ENCODE measurements at places on chromosomes 12 and 14.
A peak's percentile ranks its signal among the peaks of the same experiment; 100 is the strongest.

DNA sequence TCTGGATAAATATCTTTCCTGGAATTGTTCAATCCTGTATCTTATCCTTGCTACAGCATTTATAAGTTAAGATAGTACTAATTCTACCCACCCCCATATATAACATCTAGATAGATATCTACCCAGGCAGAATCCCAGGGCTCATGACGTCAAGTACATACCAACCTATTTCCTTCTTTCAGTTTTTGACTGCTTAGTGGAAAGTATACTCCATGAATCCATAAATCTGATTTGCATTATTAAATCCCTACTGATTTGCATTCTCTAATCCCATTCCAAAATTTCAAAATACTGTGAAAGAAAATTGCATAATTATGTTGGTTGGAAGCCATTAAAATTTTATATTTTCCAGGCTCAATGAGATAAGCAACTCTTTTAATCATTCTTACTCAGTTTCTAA, 111.7 kb downstream of the KITLG start:
- DNase-seq, result no peak

- DNase-seq, result no peak
Measured at GRCh38 chr12:8590842-8591545, 21.7 kb downstream of the AICDA start.

GRCh38 chr12:102960766-102961465, 3.4 kb downstream of the ASCL1 start:
- DNase-seq, result no peak

GRCh38 chr14:32226056-32226455, 23.0 kb upstream of the RNU6-8 start:
- DNase-seq, result no peak

DNA sequence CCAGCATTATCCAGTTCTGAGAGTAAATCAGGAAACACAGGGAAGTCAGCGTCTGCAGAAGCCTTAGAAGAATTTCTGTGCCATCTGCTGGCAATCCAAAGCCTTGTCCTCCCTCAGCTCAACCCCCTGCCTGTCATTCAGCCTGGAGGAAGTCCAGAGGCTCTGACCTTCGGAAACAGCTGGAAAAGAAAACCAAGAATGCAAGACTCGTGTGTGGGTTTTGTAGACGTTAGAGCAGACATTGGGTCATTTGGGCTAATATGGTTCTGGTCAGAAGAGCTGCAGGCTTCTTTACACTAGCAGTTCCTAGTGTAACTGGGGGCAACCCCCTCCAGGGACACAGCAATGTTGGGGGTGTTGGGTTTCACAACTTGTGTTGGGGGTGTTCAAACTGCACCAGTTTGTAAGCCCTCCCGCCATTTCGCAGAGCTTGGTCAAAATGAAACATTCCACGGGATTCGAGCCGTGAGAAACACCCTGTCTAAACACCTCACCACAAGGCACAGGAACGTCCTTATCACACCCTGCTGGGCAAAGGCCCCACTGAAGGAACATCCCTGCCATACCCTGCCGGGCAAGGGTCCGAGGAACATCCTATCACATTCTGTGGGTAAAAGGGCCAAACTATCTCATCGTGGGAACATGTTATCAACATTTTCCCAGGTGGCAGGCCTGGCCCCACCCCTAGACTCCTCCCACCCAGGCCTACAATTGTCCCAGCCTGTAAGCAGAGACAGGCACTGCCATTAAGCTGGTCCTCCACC, 21.0 kb upstream of the SERPINA4 start:
- DNase-seq, result no peak

DNA sequence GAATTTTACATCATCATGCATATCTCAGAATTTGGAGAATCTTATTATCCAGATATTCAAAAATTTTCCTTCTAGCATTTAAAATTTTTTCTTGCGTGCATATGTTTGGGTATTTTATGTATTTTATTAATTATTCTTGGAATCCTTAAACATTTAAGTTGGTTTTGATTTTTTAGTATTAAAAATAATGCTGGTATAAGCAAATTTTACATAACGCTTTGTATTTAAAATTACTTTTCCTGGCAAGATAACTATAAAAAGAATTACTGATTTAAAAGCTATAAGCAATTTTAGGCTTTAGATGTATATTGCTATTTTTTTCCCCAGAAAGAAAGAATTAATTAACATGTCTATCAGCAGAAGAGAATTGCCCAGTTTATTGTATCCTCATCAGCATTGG, 224.6 kb upstream of the STXBP6 start:
- DNase-seq, result no peak

- DNase-seq, result no peak
Measured at GRCh38 chr12:22574921-22575320, 30.6 kb upstream of the C2CD5 start.

GRCh38 chr12:31853520-31853919, 105.7 kb upstream of the RESF1 start:
- no peak for DNase-seq

DNA sequence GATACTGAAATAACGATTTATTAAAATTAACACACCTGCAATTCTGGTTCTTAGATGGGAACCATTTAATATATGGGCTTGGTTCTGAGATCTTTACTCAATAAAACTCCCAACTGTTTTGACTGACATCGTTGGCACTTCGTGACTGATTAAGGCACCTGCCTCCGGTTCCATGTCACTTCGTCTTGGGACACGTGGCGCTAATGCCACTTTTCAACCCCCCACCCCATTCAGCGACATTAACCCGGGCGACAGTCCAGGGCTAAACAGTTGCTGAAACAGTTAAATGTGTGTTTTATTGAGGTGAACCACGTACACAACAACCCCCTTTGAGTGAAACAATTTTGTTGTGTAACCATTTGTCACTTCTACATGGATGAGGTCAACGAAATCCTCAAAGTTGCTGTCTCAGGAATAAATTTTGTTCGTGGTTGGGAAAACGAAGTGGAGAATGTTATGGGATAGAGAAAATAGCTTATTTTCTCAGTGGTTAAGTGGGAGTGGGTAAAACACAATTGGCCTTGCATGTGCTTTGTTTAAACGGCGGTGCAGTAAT, 9.9 kb upstream of the SLC38A2 start:
- no peak for DNase-seq

- DNase-seq, result no peak
Measured at GRCh38 chr14:37991027-37991426, 216.7 kb upstream of the SSTR1 start.

GRCh38 chr12:110916295-110916875, 4.0 kb downstream of the MYL2 start:
- no peak for DNase-seq

DNA sequence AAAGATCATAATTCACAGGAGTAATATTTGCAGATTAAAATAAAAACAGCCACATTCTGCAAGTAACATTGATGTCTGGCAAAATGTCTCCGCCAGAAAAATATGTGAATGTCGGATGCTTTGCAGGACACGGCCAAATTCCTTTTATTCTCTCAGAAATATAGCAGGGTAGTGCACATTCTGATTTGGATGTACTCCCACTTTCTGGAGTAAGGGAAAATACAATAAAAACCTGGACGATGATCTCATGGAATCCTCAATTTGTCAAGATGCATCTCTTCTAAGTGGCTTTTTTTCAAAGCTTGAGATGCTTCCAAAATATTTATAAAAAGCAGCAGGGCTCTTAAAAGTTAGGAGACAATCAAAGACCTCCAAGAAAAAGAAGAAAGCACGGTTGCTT, 133.3 kb downstream of the TBX5 start:
- DNase-seq, result no peak

- DNase-seq, result no peak
Measured at GRCh38 chr14:99426265-99426664, 54.4 kb downstream of the SETD3 start.

DNA sequence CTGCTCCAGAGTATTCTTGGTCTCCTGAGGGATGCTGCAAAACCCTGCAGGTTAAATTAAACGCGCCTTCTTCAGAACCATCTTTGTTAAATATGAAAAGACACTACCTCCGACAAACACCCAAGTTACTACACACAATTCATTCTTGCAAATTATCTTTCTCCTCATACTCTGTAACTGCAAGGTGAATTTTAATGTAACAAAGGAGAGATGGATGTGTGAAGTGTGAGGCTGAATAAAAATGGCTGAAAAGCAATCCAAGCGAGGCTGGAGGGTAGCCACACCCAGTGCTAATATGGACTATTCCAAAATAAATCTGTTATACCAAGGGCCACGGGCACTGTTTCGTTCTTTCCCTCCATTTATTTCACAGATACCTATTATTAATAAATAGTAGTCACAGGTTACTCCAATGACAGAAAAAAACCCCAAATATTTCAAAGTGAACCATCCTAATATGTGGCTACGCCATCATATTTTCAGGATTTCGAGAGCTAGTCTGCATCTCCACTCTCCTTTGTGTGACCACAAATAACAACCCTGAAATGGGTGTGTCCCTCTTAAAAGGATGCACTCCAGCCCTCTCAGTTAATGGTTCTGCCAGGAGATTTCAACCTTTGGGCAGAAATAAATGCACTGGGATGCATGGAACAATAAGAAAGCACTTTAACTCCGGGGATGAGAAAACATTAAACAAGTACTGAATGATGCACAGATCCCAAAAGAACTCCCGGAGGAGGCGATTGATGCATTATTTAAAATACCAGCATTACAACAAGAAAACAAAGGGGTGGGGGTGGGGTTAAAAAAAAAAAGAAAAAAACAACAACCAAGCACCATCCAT, 53.1 kb upstream of the CCDC175 start:
- no peak for DNase-seq

- no peak for DNase-seq
Measured at GRCh38 chr14:86574778-86575129, 1044.8 kb downstream of the FLRT2 start.

DNA sequence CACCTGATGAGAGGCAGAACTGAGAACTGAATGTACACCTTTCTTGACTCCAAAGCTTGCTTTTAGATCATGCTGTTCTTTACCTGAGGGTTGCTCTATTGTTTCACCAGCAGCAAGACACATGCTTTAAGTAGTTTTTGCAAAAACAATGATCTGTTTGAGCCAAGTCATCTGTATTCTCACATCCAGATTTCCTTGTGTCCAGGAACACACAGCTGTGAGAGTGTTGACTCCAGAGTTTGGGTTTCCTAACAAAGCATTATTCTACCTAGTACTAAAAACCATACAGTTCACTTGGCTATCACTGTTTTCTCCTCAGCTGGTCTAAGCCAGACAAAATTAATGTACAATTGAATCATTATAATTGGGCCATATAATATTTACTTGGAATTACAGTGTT, 120.4 kb downstream of the STAB2 start:
- no peak for DNase-seq

GRCh38 chr14:97848317-97848980, 1051.3 kb downstream of the VRK1 start:
- no peak for DNase-seq

DNA sequence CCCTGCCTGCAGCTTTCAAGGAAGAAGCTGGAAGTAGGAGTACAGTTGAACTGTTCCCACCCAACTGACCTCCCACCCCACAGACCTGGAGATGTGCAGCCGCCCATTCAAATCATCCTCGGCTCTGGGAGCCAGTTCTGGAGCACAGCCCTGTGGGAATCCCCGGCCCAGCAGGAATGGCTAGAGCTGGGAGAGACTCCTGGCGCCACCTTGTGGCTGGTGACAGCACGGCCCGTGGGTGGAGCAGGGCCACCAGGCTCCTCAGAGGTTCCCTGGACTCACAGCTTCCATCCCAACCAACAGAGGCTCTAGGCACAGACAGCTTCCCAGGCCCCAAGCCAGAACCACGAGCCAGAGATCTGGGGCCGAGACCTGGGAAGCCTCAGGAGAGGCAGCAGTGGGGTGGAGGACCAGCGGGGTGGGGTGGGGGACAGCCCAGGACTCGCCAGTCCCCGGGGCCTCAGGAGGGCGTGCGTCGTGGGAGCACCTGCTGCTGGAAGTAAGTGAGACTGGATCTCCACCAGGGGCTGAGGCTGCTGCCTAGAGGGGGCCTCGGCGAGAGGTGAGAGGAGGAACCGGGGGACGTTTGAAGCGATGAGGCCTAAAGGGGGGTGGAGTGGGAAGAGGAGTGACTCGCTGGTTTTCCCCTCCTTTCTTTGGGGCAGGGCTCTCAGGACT, 43.4 kb downstream of the RNF34 start:
- peak; percentile 61 for DNase-seq

GRCh38 chr12:9867531-9867930, 1.6 kb downstream of the CLEC2B start:
- DNase-seq, result no peak

GRCh38 chr12:128695697-128696096, 128.1 kb downstream of the SLC15A4 start:
- DNase-seq, result no peak

DNA sequence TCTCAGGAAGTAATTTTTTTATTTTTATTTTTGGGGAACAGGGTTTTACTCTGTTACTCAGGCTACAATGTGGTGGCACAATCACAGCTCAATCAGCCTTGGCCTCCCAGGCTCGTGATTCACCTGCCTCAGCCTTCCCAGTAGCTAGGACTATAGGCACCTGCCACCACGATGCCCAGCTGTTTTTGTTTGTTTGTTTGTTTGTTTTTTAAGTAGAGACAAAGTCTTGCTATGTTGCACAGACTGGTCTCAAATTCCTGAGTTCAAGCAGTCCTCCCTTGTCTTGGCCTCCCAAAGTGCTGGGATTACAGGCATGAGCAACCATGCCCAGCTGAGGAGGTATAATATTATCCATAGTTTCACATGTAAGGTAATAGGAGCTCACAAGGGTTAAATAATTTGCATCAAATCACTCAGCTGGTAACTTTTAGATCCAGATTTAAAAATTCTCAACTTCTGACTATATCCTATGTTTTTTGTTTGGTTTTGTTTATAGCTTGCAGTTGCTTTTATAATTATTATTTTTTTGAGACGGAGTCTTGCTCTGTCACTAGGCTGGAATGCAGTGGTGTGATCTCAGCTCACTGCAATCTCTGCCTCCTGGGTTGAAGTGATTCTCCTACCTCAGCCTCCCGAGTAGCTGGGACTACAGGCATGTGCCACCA, 629.3 kb downstream of the DIO2 start:
- DNase-seq, result no peak

DNA sequence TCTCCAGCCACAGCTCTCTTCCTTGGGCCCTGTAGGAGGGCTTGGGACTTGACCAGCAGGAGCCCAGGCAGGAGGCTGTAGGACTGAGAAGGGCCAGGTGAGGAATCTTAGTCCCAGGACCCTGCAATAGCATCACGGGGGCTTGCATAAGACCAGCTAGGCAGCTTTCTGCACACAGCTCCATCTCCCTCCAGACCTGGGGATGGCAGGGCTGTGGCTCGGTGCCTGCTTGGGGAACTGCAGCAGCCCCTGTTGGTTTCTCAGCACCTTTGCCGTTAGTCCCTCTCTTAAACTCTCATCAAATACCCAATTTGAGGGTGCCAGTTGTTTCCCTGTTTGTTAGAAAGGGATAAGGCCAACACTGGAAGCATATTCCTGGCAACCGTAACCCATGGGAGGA, 14.3 kb downstream of the DIO3 start:
- no peak for DNase-seq

Data from activated CD4-positive, alpha-beta T cell treated with anti-CD3 and anti-CD28 coated beads, Interleukin-2, Interleukin-4, amounts not matched to agents 100 ng/mL and 50 ng/mL, durations not matched to agents 16 hours and 8 hours (primary cell).